ENCODE measurements at places on chromosomes 3 and 15.
A peak's percentile ranks its signal among the peaks of the same experiment; 100 is the strongest.

DNA sequence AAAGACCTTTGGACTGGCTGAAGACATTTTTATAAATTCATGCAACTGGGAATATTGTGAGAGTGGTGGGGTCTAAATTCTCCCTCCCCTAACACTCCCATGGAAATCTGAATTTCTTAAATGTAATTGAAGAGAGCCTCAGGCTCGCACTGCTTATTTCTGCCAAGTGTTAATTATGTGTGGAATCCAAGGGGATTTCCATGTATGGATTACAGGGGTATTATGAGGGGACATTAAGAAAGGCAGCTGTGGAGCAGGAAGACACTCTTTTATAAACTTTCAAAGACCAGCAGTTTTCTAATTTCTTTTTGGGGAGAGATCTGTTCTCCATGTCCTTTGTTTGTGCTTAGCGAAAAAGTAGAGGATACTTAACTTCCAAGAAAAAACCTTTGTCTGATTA, 152.1 kb upstream of the TBL1XR1 start:
- no peak for DNase-seq

DNA sequence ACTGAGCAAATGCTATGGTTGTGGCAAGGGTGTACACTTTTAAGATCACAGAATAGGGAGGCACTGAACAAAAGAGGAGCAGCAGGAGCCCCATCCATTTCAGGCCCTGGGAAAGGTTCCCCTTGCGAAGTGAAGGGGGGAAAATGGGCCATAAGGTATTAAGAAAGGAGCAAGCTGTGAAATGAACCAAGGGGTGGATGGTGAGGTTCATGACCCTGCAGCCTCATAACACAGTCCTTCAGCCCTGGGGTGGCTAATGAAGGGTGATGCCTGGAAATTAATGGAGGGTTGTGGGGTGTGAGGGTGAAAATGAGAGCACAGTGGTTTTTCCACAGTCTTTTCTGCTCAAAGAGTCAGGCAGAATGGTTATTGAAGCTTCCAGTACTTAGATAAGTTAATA, 150.1 kb downstream of the PDZRN3 start:
- DNase-seq = no peak

GRCh38 chr3:100331660-100332059, 2.9 kb upstream of the NIT2 start:
- DNase-seq = no peak

GRCh38 chr3:71672340-71672739, 52.9 kb downstream of the EIF4E3 start:
- no peak for DNase-seq

DNA sequence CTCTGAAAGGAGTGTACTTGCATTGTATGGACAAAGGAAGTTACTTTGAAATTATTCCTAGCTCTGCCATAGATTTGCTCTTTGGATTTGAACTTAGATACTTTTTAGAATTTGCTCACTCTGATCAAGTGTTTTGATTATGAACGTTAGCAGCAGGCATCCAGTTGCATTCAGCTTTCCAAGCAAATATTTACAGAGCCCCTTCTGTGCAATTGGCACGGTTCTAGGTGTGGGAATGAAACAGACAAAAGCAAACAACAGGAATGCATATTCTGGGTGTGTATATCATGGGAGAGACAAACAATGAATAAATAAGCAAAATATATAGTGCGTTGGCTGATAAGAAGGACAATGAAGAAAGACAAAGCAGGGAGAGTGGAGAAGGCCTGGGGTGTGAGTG, 125.5 kb upstream of the ADAMTS9 start:
- no peak for DNase-seq

- no peak for DNase-seq
Observed at GRCh38 chr3:43858294-43858701, 167.6 kb downstream of the ABHD5 start.

DNA sequence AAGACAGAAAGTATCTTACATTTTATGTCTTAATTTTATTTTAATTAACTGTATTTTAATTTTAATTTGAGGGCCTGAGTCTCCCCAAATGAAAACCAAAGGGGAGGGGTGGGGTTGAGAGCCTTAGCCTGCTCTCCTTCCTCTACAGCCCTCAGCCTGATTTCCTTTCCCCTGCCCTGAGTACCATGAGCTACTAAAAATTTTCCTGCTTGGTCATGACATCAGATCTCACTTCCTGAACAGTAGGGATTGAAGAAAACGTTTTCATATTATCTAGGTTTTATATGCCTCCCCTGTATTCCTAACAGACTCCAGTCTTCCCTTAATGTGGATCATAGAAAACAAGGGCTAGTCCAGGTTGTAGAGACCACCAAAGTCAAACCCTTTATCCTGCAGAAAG, 133.9 kb downstream of the MYLK start:
- DNase-seq = no peak

- DNase-seq = no peak
Observed at GRCh38 chr15:29680465-29681165, 141.7 kb downstream of the TJP1 start.

DNA sequence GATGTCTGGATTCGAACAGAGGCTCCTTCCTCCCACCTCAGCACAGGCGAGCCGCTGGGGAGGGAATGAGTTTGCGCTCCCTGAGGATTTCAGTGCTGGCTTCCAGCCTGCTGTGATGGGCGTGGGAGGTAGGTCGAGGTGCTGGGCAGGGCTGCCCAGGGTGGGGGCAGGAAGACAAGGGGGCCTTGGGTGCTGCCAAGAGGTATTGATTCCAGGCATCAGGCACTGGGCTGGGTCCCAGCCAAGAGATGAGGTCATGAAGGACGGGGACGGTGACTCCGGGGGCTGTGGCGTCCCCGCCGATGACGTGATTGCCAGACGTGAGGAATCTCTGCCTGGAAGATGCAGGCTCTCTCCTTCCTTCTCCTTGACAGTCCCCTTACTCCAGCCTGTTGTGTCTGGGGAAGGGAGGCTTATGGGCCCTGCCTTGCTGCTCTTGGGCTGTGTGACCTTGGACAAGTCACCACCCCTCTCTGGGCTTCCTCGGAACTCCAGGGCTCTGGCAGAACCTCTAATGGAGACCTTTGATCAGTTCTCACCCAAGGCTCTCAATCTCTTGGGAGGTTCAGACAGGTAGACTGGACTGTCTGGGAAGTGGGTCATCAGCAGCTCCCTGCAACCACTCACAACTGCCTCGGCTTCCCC, 116.8 kb downstream of the FBLN2 start:
- DNase-seq = no peak

DNA sequence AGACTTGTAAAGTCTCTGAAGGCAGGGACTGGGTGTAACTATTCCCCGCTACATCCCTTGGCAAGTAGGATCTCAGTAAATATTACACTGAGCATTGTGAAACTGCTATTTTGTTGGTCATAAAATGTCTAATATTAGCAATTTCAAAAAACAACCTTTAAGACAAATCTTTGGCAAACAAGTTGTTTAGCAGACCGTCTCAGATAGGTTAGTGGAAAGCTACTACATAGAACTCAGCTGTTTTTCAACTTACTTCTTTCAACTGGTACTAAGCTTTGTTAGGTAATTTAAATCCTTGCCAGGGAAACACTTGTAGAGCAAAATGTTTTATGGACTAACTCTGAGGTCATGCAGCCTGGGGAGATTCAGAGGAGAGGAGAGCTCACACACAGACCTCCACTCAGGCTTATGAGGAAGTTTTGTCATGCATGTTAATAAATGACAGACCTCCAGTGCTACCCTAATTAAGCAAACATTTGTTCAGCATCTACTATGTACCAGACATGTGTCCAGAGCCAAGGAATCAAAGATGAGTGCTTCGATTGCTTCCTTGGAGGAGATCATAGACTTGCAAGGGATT, 61.6 kb upstream of the STAC start:
- DNase-seq = no peak

DNA sequence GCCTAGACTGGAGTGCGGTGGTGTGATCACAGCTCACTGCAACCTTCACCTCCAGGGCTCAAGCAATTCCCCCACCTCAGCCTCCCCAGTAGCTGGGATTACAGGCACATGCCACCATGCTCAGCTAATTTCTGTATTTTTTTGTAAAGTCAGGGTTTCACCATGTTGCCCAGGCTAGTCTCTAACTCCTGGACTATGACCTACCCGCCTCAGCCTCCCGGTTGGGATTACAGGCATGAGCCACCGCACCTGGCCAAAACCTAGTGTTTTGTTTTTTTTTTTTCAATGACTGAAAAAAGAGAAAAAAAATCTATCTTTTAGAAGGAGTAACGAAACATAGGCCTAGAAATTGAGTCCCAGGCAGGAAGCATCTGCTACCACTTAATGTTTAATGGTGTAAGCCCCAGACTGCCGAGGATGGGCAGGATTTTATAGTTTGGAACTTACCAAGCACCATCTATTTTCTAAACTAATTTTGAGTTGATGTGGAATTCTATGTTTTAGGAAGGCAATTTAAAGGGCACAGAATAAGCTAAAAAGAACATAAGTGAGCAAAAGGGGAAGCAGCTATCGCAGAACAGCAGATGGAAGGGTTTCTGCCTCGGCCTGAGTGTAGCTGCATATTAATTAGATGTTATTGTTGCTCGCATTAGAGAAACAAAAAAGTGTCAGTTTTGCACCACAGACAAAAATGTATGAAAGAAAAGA, 24.2 kb upstream of the CA12 start:
- peak; percentile 45 for DNase-seq

DNA sequence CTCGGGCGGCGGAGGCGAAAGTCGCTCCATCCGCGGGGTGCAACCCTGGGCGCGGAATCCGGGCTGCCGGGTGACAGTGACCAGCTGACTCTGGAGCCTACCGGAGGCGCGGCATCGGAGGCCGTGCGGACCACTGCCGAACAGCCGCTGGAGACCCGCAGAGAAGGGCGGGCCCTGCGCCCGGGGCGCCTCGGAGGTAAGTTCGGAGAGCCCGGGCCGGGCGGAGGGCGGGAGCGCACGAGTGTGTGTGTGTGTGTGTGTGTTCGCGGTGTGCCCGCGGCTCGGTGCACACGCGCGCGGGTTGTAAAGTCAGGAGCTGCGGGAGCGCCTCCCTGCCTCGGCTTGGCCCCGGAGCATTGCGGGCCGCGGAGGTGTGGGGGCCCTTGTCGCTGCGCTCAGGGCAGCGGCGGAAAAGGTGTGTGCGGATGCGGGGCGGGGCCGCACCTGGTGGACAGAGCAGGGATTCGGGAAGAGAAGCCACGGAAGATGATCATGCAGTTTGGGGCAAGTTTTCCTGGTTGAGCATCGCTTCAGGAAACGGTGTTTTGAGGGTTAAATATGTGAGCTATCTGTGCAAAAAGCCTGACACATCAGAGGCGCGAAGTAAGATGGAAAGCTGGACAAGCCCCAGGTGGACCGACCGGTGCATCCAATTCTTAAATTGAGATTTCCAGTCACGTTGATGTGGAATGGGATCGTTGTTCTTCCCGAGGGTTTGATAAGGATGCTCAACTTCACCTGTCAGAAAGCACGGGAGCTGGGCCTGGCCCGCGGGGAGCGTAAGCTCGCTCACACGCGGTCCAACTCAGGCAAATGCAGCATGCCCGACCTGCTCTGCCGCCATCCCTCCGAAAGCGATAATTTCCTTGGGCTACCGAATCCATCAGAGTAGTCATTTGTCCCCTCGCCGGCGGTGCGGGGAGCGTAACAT, 474 bp downstream of the MINAR1 start:
- no peak for DNase-seq

- no peak for DNase-seq
Observed at GRCh38 chr15:37756407-37756806, 178.0 kb upstream of the TMCO5A start.

DNA sequence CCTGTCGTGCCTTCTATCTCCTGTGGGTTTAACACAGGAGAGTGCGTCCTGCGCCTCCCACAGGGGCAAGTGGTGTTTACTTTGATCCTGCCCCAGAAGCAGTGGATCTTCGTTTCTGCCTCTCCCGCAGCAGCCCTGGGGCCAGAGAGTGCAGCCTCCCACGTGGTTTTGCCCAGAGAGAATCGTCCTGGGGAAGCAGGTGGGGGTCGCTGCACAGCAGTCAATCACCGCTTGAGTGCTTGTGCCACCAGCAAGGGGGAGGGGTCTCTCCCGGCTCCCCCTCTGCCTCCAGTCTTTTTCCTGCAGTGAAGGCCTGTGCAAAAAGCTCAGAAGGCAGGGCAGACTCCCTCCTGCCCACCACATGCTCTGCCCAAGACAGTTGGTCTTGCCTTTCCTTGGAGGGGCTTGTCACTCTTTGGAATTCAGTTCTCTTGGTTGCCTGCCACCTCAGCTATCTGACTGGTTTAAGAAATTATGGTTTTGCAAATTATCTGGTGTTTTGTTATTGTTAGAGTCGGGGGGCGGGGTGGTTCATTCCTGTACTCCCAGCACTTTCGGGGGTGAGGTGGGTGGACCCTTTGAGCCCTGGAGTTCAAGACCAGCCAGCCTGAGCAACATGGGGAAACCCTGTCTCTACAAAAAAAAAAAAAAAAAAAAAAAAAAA, 26.9 kb downstream of the STOML1 start:
- DNase-seq = no peak

GRCh38 chr3:14120111-14120920, 4.4 kb downstream of the CHCHD4 start:
- no peak for DNase-seq

- DNase-seq = peak; percentile 87
Observed at GRCh38 chr15:35545824-35546510, at the start of gene DPH6. DPH6 (minus strand) TSS chr15:35546165; CDS start chr15:35546141, 24 bp downstream.

- no peak for DNase-seq
Observed at GRCh38 chr3:136939489-136939888, 18.3 kb upstream of the IL20RB start.

GRCh38 chr15:54820811-54821210, 375.9 kb downstream of the RSL24D1 start:
- DNase-seq = no peak

- no peak for DNase-seq
Observed at GRCh38 chr15:72184165-72184811, 13.3 kb downstream of the GRAMD2A start.

DNA sequence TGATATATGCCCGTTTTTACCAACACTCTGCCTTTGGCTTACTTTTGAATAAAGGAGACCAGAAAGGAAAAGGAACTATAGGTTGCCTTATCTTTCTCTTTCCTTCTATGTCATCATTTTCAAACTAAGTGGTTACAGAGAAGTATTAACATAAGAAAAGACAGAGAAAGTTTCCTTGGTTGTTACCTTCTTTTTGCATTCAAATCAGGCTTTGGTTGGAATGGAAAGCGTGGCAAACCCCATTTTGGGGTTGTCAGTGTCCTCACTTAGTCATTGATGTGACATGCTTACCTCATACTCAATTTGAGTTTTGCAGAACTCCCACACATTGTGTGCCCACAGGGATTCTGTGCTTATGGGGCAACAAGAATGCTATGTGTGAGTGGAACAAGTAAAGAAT, 3.7 kb upstream of the THRB start:
- DNase-seq = no peak

- DNase-seq = no peak
Observed at GRCh38 chr3:127483005-127483641, 107.4 kb downstream of the TPRA1 start.

GRCh38 chr3:130933801-130934345, 40.0 kb downstream of the ATP2C1 start:
- DNase-seq = no peak

- DNase-seq = no peak
Observed at GRCh38 chr3:159472611-159473010, 516.0 kb upstream of the IL12A start.

DNA sequence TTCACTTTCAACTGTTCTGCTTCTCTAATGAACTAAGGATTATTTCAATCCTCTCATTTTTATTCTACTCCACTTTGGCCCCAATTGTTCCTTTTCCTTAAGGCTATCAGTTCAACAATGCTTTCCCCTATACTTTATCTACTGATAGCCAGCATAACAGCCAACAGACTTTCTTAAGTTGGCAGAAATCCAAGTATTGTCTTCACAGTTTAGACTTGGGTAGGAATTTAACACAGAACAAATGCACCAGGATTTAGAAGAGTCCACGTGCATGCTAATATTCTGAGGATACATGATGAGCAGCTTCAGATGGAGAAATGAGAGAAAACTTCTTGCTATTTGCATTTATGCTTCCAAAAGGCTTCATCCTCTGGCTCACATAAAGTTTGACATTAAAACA, 54.8 kb downstream of the FBN1 start:
- peak; percentile 98 for DNase-seq
